ENCODE measurements at places on chromosomes 7 and 10. TPM values are rescaled to one million over a fixed set of nuclear protein-coding genes. Genes with fewer than 3 reads are reported as not detected.

ZNF804B gene
- total RNA-seq = 5.5 TPM

PLPP4 gene
- 37.4 TPM for total RNA-seq

HK1 gene
- 109 TPM for total RNA-seq

GPR26 gene
- 7.6 TPM for total RNA-seq

EEPD1 gene
- total RNA-seq = 25.8 TPM

FXYD4 gene
- not detected for total RNA-seq

ZNF746 gene
- total RNA-seq = 13.7 TPM

FAM237B gene
- total RNA-seq = not detected

ASB10 gene
- total RNA-seq = not detected

PILRA gene
- 4.3 TPM for total RNA-seq

FKBP6 gene
- total RNA-seq = 0.11 TPM

GPR146 gene
- 6.4 TPM for total RNA-seq

GRID2IP gene
- total RNA-seq = 0.30 TPM

TSPAN12 gene
- 16.8 TPM for total RNA-seq

TAS2R3 gene
- 5.7 TPM for total RNA-seq

OR2A7 gene
- 2.2 TPM for total RNA-seq

PPP3CB gene
- 180 TPM for total RNA-seq

HOXA9 gene
- 1.5 TPM for total RNA-seq

TRIM73 gene
- 3.2 TPM for total RNA-seq

CRPPA gene
- total RNA-seq = 10.4 TPM

ACSL5 gene
- total RNA-seq = 7.1 TPM

FAM131B gene
- 53.5 TPM for total RNA-seq

P4HA1 gene
- 107 TPM for total RNA-seq

ODAD2 gene
- 6.8 TPM for total RNA-seq

PPP1R17 gene
- total RNA-seq = 1.8 TPM

EXOC6 gene
- 22.8 TPM for total RNA-seq

GPR158 gene
- total RNA-seq = 3.5 TPM

POU6F2 gene
- total RNA-seq = 1.1 TPM

GJD4 gene
- total RNA-seq = not detected
